ENCODE measurements at places on chromosomes 11 and 22. TPM values are rescaled to one million over a fixed set of nuclear protein-coding genes. Genes with fewer than 3 reads are reported as not detected.

OR8H1 gene
- total RNA-seq: not detected

TNNT3 gene
- total RNA-seq: not detected

OOSP4A gene
- total RNA-seq: not detected

NTM gene
- total RNA-seq: 22.2 TPM

PRCP gene
- total RNA-seq: 61.3 TPM

OR2D2 gene
- not detected for total RNA-seq

IGLL5 gene
- not detected for total RNA-seq

NEU3 gene
- 7.9 TPM for total RNA-seq

CEND1 gene
- total RNA-seq: 12.1 TPM

SCUBE2 gene
- 0.96 TPM for total RNA-seq

KDELR3 gene
- 169 TPM for total RNA-seq

PKNOX2 gene
- total RNA-seq: not detected

LINC01488 gene
- not detected for total RNA-seq

DNA sequence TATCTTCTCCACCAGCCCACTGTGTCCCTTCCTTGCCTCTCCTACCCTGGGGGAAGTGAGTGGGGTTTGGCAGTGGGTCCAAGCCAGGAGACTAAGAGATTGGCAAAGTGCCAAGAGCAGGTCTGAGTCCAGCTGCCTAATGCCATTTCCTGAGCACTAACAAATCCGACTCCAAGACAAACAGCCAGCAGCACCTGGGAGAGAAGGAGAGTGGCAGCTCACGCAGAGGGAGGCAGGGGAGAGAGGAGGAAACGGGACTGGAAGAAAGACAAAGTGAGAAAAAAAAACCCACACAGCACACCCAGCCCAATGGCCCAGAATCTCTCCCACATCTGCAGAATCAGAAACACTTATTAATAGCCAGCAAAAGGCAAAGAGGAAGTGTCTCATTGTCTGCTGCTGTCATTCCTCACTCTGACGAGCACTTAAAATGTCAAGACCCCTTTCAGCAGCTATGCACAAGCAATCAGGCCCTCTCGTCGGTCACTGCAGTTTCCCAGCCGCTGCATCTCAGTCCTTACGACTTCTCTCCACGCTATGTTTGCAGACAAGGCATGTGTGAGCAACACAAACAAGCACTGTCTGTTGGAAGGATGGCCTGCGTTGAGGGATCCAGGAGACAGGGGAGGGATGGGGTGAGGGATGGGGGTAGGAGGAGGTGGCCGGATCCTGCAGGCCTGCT is 558.4 kb upstream of the CADM1 start:
- H3K27ac ChIP-seq: no peak overlapping the region
- H3K4me3 ChIP-seq: no peak overlapping the region
- no peaks in the 10 kb centered on the region for H3K36me3 ChIP-seq
- H3K27me3 ChIP-seq: 0 out of 2 replicates have a peak, but pooled peaks cover 2% of the 10 kb centered on the region
- DNase-seq: no peak

GRCh38 chr22:46979506-46979905 is 217.1 kb downstream of the TBC1D22A start:
- no peak overlapping the region for H3K27ac ChIP-seq
- H3K27me3 ChIP-seq: no peaks in the 10 kb centered on the region
- no peak overlapping the region for H3K4me3 ChIP-seq
- peaks cover 31% of the 10 kb centered on the region for H3K36me3 ChIP-seq
- peaks cover 20% of the 10 kb centered on the region for H3K4me1 ChIP-seq

GRCh38 chr11:21820176-21820575 is 372.7 kb upstream of the ANO5 start:
- H3K36me3 ChIP-seq: no peaks in the 10 kb centered on the region
- H3K4me1 ChIP-seq: no peaks in the 10 kb centered on the region
- DNase-seq: no peak
- H3K27ac ChIP-seq: no peak overlapping the region

DNA sequence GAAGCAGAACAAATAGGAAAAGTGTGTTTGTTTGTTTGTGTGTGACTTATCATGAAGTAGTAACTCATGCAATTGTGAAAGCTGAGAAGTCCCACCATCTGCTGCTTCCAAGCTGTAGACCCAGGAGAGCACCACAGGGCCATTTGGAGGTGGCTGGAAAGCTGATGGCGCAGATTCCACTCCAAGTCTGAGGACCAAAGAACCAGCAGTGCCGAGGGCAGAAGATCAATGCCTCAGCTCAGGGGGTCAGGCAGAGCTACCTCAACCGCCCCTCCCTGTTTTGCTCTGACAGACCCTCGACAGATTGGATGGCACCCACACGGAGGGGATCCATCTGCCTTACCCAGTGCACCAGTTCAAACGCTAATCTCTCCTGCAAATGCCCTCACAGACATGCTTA is 896.2 kb downstream of the BRD1 start:
- H3K36me3 ChIP-seq: no peaks in the 10 kb centered on the region
- H3K27me3 ChIP-seq: peaks cover 5% of the 10 kb centered on the region
- DNase-seq: no peak
- H3K4me3 ChIP-seq: no peak overlapping the region
- H3K27ac ChIP-seq: no peak overlapping the region

DNA sequence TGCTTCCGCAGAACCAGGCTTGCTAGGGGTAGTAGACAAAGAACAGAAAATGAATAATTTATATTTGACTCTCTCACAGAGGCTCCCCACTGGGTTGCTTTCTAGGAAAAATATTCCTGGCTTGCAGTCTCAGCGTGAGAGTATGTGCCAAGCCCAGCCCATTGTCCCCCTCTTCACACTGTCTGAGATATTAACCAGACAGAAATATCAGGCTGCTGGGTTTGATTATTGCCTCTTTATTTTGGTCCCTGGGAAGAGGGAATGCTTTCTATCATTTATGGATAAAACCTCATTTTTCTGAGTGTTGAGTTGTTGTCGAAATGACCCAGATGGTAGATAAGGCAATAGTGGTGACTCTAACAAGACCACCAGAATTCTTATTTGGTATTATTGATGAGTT is 367.9 kb downstream of the METTL15 start:
- H3K27me3 ChIP-seq: no peaks in the 10 kb centered on the region
- H3K36me3 ChIP-seq: no peaks in the 10 kb centered on the region
- no peak overlapping the region for H3K27ac ChIP-seq
- H3K4me1 ChIP-seq: no peaks in the 10 kb centered on the region
- no peak overlapping the region for H3K4me3 ChIP-seq

- no peak overlapping the region for H3K27ac ChIP-seq
- H3K4me1 ChIP-seq: peaks cover 5% of the 10 kb centered on the region
- H3K36me3 ChIP-seq: no peaks in the 10 kb centered on the region
- no peak for DNase-seq
Observed at GRCh38 chr11:78392854-78393253, 24.8 kb downstream of the GAB2 start.

GRCh38 chr11:63507511-63507910 is 1.6 kb downstream of the LGALS12 start:
- no peak overlapping the region for H3K27ac ChIP-seq
- DNase-seq: no peak
- no peaks in the 10 kb centered on the region for H3K36me3 ChIP-seq
- peaks cover 31% of the 10 kb centered on the region for H3K27me3 ChIP-seq
- no peaks in the 10 kb centered on the region for H3K4me1 ChIP-seq

DNA sequence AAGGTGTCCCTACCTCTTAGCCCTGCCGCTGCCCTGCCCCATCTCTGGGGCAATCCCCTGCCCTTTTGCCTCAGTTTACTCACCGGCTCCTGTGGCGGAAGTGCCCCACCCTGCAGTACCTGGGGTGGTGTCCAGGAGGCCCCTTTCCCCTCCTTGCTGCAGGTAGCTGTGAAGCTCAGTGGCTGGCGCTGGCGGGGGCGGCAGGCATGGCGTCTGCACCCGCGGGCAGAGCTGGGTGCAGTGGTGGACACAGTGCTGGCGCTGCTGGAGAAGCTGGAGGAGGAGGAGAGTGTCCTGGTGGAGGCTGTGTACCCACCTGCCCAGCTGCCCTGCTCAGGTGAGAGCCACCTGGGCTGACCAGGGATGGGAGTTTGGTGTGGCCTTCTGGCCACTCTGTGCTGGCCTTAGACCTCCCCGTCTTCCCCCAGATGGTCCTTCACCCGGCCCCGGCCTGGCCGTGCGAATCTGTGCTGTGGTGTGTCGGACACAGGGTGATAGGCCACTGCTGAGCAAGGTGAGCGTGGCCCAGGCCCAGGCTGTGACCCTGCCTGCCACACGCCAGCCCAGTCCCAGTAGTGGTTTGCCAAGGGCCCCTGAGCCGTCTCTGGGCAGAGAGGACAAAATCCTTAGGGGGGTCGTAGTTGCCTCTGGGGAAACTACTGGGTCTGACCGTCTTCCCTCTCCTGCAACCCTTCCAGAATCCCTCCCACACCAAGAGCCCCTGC is 4.0 kb downstream of the CARNS1 start:
- no peak overlapping the region for H3K4me3 ChIP-seq
- no peak for DNase-seq
- no peaks in the 10 kb centered on the region for H3K36me3 ChIP-seq
- no peak overlapping the region for H3K27ac ChIP-seq
- peaks cover 2% of the 10 kb centered on the region for H3K27me3 ChIP-seq
- H3K4me1 ChIP-seq: no peaks in the 10 kb centered on the region

GRCh38 chr11:61350336-61350735 is 11.3 kb downstream of the CYB561A3 start:
- no peaks in the 10 kb centered on the region for H3K4me1 ChIP-seq
- no peaks in the 10 kb centered on the region for H3K27me3 ChIP-seq
- no peak overlapping the region for H3K4me3 ChIP-seq
- no peak for DNase-seq

Data from HFFc6 (cell line).